ENCODE measurements at places on chromosomes 12 and 14. TPM values are rescaled to one million over a fixed set of nuclear protein-coding genes. Genes with fewer than 3 reads are reported as not detected.

The DHRS2 gene
- total RNA-seq, result not detected

The SMOC1 gene
- 0.38 TPM for total RNA-seq

The OTX2 gene
- total RNA-seq, result 12.0 TPM

The ACOT4 gene
- 0.44 TPM for total RNA-seq

The AJUBA gene
- total RNA-seq, result 7.2 TPM

The BATF gene
- total RNA-seq, result not detected

The KRT85 gene
- total RNA-seq, result not detected

The CIROP gene
- total RNA-seq, result not detected

GRCh38 chr14:90495357-90496276 is 98.8 kb downstream of the CALM1 start:
- peaks cover 15% of the 10 kb centered on the region for H3K27me3 ChIP-seq
- no peak overlapping the region for H3K4me3 ChIP-seq
- no peak overlapping the region for H3K27ac ChIP-seq
- DNase-seq, result peak; percentile 70

GRCh38 chr14:102690509-102691286 is 86.6 kb upstream of the TRAF3 start:
- no peak overlapping the region for H3K4me3 ChIP-seq
- DNase-seq, result no peak
- peaks cover 46% of the 10 kb centered on the region for H3K4me1 ChIP-seq
- peak overlapping the region; percentile 38 for H3K27ac ChIP-seq
- H3K27me3 ChIP-seq, result no peaks in the 10 kb centered on the region

GRCh38 chr14:56417173-56417572 is 162.4 kb upstream of the TMEM260 start:
- H3K27ac ChIP-seq, result no peak overlapping the region
- H3K4me1 ChIP-seq, result no peaks in the 10 kb centered on the region
- no peaks in the 10 kb centered on the region for H3K27me3 ChIP-seq

DNA sequence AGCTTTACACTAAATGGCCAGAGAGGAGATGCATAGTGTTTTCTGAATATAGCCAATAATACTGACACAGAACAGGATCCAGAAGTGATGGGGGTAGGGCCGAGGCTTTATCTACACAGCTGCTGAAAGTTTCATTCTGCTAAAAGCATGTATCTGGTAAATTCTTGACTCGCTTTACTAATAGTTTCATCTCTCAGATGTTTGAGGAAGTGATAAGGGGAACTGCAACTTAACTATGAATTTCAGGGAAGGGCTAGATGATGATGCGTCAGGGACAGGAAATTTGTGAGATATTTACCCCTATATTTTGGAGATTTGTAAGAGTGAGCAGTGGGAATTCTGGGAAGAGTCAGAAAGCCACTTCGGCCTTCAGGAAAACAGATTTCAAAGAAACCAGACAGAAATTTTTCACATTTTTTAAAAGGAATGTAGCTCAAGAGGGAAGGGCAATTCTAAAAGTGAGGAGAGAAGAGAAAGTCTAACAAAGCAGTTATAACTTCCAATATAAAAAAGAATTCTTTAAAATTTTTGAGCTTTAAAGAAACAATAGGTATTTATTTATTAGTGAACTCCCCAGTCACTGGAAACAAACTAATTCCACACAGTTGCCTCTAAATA is 243.1 kb downstream of the BCAT1 start:
- no peaks in the 10 kb centered on the region for H3K36me3 ChIP-seq
- no peak overlapping the region for H3K27ac ChIP-seq
- H3K4me3 ChIP-seq, result no peak overlapping the region
- DNase-seq, result no peak
- H3K4me1 ChIP-seq, result no peaks in the 10 kb centered on the region
- H3K27me3 ChIP-seq, result peaks cover 6% of the 10 kb centered on the region

GRCh38 chr12:31589904-31590641 is 863 bp downstream of the DENND5B start:
- peaks cover 17% of the 10 kb centered on the region for H3K27me3 ChIP-seq
- DNase-seq, result peak; percentile 70
- peak overlapping the region; percentile 99 for H3K4me3 ChIP-seq
- H3K36me3 ChIP-seq, result peaks cover 13% of the 10 kb centered on the region

- H3K27me3 ChIP-seq, result no peaks in the 10 kb centered on the region
- no peaks in the 10 kb centered on the region for H3K36me3 ChIP-seq
- no peak overlapping the region for H3K27ac ChIP-seq
- H3K4me1 ChIP-seq, result peaks cover 34% of the 10 kb centered on the region
- no peak overlapping the region for H3K4me3 ChIP-seq
Measured at GRCh38 chr12:93883436-93884154, 206.4 kb downstream of the CRADD start.

DNA sequence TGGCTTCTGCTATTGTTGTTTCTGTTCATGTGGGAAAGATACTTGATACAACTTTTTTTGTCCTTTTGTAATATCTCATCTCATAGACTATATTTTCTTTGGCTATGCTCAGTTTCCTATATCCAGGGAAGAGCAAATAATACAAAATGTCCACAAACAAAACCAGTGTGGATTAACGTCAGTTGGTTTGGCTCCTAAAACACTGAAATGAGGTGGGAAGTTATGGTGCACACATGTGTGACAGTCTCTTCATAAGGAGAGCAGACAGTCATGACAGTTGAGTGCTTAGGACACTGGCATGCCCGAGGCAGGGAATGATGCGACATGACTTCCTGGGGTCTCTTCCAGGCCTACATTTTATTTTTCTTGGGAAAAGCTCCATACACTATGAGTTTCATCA is 27.5 kb downstream of the RHOJ start:
- H3K36me3 ChIP-seq, result peaks cover 64% of the 10 kb centered on the region
- H3K4me3 ChIP-seq, result no peak overlapping the region
- no peak for DNase-seq
- H3K27me3 ChIP-seq, result peaks cover 6% of the 10 kb centered on the region

GRCh38 chr12:88108021-88108420 is 33.9 kb downstream of the CEP290 start:
- no peak overlapping the region for H3K4me3 ChIP-seq
- no peaks in the 10 kb centered on the region for H3K27me3 ChIP-seq
- H3K4me1 ChIP-seq, result no peaks in the 10 kb centered on the region
- DNase-seq, result no peak
- H3K27ac ChIP-seq, result no peak overlapping the region

- H3K36me3 ChIP-seq, result no peaks in the 10 kb centered on the region
- H3K4me1 ChIP-seq, result peaks cover 22% of the 10 kb centered on the region
- DNase-seq, result no peak
- peaks cover 2% of the 10 kb centered on the region for H3K27me3 ChIP-seq
Measured at GRCh38 chr12:2154050-2154449, 101.3 kb downstream of the CACNA1C start.

DNA sequence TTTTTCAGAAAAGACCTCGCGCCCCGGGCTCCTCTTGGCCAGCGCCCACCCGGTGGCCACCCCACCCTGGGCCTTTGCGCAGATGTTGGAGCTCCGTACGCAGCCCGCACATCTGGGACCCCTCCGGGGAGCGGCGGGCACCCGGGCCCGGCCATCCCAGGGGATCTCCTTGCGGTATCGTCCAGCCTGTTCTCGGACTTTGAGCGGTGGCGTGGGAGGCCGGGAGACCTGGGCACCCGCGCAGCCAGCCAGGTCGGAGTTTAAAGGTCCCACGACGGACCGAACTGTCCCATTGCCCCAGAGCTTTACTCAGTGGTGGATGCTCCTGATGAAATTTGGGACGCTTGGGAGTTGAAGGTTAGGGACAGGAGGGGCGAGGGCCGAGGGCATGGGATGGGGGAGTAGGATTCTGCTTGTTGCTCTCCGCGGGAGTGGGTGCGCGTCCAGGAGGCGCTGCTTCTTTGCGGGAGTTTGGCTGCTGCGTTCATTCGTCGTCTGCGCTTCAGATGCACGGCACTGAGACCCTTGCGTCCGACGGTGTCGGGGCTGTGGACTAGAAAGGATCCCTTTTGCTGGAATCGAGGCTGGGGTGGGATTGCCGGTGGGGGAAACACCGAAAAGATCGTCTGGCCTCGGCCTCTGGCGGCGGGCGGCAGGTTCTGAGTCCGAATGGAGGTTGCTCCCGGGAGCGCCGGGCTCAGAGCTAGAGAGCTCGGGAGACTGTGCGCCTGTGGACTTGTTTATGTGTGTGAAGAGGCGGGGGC is 1.4 kb downstream of the NTF3 start:
- no peak overlapping the region for H3K27ac ChIP-seq
- no peaks in the 10 kb centered on the region for H3K36me3 ChIP-seq
- peaks cover 31% of the 10 kb centered on the region for H3K4me1 ChIP-seq
- peak overlapping the region; percentile 42 for H3K4me3 ChIP-seq

DNA sequence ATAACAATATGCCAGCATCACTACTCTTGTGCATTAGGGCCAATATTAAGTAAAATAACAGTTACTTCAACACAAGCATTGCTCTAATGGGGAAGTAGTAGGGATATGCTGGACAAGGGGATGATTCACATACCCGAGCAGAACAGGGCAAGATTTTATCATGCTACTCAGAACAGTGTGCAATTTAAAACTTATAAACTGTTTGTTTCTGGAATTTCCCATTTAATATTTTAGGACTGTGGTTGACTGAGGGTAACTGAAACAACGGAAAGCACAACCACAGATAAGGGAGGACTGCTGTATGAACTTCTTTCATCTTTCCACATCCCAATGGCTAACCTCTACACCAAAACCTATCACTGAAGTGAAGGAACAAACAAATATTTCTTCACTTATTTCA is 36.8 kb downstream of the SARNP start:
- no peak for DNase-seq
- no peak overlapping the region for H3K4me3 ChIP-seq
- H3K27me3 ChIP-seq, result peaks cover 1% of the 10 kb centered on the region
- H3K4me1 ChIP-seq, result no peaks in the 10 kb centered on the region
- no peak overlapping the region for H3K27ac ChIP-seq

DNA sequence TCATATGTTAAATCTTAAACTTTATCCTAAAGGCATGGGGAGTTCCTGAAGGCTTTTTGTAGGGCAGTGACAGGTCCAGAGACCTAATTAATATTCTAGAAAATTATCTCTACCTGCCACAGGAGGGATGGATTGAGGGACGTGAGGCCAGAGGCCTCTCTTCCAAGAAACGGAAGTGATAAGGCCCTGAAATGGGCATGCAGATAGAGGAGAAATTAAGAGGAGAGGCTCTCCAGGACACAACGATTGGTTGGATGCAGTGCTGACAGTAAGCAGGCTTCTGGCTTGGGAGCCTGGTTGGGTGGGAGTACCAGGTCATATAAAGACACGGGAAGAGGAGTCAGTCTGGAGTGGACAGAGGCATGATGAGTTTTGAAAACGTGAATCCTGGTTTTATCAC is 3.1 kb upstream of the BORCS5 start:
- no peak for DNase-seq
- no peaks in the 10 kb centered on the region for H3K36me3 ChIP-seq
- H3K27me3 ChIP-seq, result peaks cover 7% of the 10 kb centered on the region

DNA sequence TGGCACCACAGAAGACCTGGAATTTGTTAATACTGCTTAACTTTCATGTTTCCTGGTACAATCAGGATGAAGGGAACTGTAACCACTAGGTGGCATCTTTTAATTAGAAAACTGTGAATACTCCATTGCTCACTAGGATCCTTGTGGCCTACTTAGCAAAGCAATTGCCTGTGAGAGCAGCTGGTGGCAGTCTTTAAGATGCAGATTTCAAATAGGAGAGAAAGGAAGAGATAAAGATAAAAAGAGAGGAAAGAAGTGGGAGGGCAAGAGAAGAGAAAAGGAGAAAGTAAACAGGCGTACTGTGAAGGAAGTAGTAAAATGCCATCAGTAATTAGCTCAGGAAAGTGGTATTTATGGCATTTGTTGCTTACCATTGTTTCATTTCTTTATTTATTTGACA is 114.5 kb downstream of the RAD51B start:
- H3K27me3 ChIP-seq, result peaks cover 3% of the 10 kb centered on the region
- no peak overlapping the region for H3K4me3 ChIP-seq
- DNase-seq, result peak; percentile 28
- no peaks in the 10 kb centered on the region for H3K36me3 ChIP-seq
- H3K4me1 ChIP-seq, result peaks cover 18% of the 10 kb centered on the region
- peak overlapping the region; percentile 4 for H3K27ac ChIP-seq

GRCh38 chr12:65728455-65728847 is 95.8 kb upstream of the HMGA2 start:
- H3K27ac ChIP-seq, result no peak overlapping the region
- peak overlapping the region; percentile 88 for H3K4me3 ChIP-seq
- H3K4me1 ChIP-seq, result peaks cover 7% of the 10 kb centered on the region

All from endothelial cell (in vitro differentiated cells).